ENCODE measurements at places on chromosomes 7 and 10.

GRCh38 chr10:3861795-3862194 lies 76.8 kb upstream of the KLF6 start:
- no peak for DNase-seq

GRCh38 chr10:131311661-131312477 lies at the start of gene TCERG1L:
TSS of gene TCERG1L (minus strand) at chr10:131311721. CDS start at chr10:131311635, 86 bp downstream.
- no peak for DNase-seq

DNA sequence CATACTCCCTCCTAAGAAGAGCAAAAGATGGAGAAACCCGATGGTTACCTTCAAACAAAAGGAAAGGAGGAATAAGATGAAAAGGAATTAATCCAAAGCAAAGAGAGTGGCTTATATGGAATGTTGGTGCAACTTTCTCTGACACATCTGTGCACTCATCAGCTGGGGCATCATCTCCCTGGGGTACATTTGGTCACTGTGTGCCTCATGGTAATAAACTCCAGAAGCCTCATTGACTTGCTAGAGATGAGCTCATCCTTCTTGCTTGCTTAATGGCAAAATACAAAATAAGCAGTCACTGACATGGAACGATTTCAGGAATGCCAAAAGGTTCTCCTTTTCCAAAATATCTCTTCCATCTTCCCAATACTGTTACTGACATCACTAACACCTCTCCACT lies 22.5 kb downstream of the CAV1 start:
- DNase-seq: no peak

GRCh38 chr7:18212308-18212707 lies 184.7 kb upstream of the PRPS1L1 start:
- DNase-seq: no peak

DNA sequence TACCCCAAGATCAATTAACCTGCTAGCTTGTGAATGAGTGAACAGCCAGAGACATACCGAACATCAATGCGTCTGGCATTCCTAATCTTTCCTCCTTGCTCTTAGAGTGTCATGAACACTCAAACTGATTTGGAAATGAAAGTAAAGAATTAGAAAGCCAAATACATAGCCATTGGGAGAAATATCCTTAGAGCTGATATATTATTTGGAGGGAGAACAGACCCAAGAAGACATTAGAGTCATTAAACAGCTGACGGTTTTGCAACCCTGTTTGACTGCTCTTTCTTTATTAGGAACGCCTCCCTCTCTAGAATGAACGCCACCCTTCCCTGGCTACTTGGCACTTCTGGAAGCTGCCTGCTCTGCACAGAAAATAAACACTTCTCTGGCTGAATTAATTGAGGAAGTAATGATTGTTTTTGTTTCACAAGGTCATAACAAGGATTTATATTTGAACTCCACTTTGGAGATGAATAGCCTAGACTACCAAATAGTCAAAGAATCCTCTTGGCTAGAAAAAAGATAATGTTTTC lies 42.8 kb downstream of the CTTNBP2 start:
- DNase-seq: peak; percentile 38

DNA sequence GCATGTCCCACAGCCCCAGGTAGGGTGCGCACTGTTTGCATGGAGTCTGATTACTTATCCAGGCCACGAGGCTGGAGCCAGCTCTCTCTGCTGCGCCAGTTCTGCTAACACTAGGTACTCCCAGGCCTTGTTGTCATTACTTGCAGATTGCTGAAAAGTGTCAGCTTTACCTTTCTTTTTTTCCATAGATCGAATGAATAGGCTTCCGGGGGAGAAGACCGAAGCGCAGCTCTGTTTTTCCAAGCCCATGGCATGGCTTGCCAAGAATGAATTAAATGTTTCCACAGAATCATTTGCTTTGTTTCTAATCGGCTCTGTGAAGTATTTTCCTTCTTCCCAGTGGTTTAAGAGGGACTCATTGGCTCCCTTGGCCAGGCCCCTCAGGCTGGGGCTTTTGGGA lies 285.8 kb downstream of the BMPER start:
- DNase-seq: no peak

DNA sequence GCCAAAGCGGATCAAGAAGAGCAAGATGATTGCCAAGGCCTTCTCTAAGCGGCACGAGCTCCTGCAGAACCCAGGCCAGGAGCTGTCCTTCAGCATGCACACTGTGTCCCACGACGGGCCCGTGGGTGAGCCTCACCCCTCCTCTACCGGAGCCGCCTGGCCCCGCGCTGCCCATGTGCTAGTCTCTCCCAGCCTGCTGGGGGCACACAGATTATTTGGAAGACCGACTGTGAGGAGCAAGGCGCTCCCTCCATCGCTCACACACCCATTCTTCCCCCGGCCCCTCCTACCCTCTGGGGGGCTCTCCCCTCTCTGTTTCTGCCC lies 13.9 kb upstream of the AHCYL2 start:
- DNase-seq: peak; percentile 16

GRCh38 chr7:41037691-41038090 lies 665.2 kb downstream of the INHBA start:
- no peak for DNase-seq

GRCh38 chr10:128384831-128385230 lies 258.6 kb upstream of the MKI67 start:
- no peak for DNase-seq

DNA sequence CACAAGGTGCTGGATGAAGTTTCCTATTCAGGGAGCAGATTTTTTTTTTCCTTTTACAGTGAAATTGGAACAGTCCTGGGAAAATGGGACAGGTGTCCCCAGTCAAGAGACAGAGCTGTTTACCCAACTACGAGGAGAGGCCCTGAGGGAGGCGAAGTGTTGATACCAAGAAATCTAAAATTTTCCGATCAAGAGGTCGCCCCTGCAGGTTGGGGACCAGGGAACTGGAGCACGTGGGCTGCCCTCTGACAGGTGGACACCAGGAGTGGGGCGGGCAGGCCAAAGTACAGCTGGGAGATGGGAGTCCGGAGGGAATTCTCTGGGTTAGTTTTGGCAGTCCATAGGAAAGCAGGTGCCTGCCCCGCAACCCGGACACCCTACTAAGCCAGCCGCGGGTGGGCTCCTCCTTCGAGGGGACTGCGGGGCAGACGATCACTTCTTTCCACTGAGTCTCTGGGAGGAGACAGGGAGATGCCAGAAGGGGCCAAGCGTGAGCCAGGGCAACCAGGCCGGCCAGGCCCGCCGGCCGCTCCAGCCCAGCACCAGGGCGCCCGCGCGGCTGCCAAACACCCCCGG lies 965 bp upstream of the CAMK1D start:
- no peak for DNase-seq

DNA sequence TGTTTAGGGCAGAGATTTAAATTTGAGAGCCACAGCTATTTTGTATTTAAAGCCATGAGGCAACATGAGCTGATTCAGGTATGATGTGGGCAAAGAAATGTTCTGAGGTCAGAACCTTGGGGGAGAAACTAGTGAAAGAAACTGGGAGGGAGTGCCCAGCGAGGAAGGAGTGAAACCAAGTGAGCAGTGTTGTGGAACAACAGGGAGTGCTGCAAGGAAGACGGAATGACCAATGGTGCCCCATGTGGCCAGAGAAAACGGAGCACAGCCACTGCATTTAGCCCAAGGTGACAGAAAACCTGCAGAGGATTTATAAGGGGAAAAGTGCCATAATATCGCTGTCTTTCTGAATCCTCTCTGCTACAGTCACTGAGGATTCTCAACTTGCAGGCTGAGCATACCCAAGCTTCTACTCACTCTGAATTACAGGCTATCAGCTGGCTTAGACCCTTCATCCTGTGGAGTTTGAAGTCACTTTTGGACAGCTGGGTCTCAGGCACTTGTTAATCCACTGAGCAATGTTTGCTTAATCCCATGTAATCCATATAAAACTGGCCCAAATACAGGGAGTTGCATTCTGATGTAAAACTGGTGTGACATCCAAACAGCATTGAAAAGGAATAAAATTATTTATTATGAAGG lies 777.3 kb downstream of the CCSER2 start:
- no peak for DNase-seq

GRCh38 chr10:75037171-75038153 lies 74.0 kb upstream of the SAMD8 start:
- no peak for DNase-seq

DNA sequence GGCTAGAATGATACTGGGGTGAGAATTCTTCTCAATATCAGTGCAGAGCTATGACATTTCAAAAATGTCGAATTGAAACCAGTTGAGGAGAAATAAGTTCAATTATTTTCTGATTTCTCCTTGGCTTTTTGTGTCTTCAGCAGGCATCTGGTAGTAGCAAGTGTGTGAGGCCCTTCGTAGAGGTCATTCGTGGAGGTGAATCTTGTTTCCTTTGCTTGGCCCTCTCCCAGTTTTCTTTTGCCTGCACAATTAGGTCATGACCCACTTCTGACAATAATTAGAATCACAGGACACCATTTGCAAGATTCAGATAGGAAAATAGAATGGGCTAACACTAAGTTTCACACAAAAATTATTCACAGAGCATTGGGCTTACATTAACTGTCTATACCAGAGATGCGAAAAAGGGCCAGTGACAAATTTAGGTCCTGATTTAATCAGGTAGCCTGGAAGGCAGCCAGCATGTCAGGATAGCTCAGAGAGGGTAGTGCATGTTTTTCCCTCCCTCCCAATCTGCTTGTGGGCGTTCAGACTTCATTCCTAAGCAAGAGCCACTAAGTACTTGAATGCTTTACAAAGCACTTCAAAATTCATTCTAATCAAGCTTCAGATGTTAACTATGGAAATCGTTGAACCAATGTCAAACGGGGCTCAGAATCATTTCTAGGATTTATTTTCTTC lies 24.0 kb upstream of the A1CF start:
- DNase-seq: no peak

DNA sequence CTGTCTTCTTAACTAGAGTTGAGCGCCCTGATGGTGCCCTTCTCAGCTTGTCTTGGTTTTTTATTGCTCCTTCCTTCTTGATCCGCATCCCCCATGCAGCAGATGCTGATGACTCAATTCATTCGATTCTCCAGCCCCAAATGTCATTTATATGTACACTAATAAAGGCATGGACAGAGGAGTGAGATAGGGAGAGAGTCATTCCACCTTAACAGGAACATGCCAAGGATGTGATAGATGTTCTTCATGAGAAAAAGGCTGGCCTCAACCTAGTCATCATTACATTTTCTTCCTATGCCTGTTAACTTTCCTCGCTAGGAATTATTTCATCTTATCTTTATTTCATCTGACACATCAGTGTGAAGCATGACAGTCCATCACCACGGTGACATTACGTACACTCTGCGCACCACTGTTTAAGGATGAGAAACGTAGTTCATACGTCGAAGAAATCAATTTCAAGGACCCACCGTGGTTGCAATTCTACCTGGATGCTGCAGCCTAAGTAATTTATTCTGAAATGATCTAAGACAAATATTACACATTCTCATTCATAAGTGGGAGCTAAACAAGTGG lies 150.3 kb upstream of the FAM171A1 start:
- DNase-seq: no peak

DNA sequence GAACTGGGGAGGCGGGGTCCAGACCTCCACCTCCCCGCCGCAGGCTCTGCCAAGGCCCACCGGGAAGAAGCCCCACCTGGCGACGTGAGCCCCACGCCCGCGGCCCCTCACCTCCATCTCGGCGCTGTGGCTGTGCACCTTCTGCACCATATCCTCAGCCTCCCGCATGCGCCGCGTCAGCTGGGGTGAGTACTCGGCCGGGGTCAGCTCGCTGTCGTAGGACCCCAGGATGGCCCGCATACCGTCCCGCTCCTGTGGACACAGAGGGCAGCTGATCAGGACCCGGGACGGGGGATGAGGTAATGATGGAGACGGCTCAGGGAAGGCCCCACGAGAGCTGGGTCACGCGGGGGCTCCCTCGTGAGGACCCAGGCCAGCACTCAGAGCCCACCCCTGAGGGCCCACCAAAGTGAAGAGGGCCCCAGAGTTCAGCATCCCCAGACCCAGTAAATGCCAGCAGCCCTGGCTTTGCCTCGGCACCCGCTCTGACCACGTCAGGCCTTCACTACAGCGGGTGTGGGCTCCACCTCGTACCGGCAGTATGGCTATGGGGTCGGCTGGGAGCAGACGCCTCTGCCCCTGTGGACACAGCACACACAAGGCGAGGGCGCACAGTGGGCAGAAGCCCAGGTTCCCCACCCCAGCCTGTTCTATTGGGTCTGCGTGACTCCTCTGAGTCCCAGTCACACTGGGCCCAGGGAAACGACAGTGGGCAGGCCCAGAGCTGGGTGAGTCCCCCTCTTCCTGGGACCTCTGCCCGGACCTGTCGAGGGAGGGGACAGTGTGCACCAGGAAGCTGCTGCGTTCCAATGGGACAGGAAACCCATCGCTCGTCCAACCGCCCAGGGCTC lies 218.1 kb downstream of the MAD1L1 start:
- DNase-seq: no peak
